GM23338 (cell line): ENCODE measurements at places on chromosomes 1 and 21.

- peak; percentile 60 for DNase-seq
Measured at GRCh38 chr1:73674945-73675561, 522.9 kb downstream of the LRRIQ3 start.

GRCh38 chr1:32886004-32886827, at the start of gene HPCA:
TSS of gene HPCA (plus strand) at chr1:32886491. CDS start at chr1:32888899, 2,408 bp downstream.
- DNase-seq = peak; percentile 93

- no peak for DNase-seq
Measured at GRCh38 chr1:41610361-41610760, 125.9 kb upstream of the EDN2 start.

DNA sequence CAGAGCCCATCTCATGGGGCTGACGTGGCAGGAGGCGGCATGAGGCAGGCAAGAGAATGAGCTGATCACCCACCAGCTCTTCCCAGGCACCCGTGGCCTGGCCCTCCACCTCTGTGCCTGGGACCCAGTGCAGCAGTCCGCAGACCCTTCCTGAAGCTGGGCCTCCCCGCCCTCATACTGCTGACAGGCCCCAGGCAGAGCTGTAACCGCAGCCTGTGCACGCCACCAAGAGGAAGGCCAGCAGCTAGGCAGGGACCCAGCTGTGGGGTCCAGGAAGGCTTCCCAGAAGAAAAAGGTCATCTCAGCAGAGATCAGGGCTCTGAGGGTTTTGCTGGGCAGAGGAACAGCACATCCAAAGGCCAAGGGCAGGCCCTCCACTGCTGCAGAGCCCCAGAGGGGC, 9.8 kb upstream of the MTFR1L start:
- no peak for DNase-seq

- DNase-seq = no peak
Measured at GRCh38 chr1:110370827-110371226, 20.0 kb downstream of the SLC16A4 start.

DNA sequence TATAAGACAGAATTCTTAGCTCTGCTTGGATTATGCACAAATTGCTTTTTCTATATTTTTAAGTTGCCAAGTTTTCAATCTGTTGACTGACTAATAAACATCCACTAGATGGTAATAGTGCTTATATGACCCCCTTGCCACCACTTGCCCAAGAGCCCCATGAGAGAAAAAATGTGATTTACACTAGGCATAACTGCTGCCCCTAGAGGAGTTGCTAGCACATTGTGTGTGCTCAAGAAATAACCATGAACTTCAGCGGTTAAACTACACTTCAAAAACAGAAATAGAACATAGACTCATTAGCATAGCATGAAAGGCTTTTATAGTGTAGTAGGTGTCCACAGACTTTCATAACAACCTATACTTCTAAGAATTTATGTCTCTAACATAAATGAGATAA, 61.4 kb downstream of the BRINP3 start:
- peak; percentile 42 for DNase-seq

DNA sequence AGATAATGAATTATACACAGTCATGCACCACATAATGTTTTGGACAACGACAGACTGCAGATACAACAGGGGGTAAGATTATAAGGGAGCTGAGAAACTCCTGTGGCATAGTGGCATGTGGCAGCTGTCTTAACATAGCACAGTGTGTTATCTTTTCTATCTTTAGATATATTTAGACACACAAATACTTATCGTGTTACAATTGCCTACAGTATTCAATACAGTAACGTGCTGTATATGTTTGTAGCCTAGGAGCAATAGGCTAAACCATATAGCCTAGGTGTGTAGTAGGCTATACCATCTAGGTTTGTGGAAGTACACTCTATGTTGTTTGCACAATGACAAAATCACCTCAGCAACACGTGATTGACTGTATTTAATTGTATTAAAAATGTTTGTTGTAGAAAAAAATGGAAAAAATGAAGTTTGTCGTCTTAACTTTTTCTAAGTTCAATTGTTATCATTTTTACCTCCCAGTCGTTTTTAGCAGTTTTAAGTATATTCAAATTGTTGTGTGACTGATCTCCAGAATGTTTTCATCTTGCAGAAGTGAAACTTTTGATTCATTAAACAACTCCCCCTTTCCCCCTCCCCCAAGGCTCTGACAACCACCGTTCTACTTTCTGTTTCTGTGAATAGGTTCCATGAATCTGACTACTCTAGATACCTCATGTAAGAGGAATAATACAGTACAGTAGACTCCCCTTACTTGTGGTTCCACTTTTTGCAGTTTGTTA, 351.0 kb upstream of the B3GALT2 start:
- DNase-seq = no peak

DNA sequence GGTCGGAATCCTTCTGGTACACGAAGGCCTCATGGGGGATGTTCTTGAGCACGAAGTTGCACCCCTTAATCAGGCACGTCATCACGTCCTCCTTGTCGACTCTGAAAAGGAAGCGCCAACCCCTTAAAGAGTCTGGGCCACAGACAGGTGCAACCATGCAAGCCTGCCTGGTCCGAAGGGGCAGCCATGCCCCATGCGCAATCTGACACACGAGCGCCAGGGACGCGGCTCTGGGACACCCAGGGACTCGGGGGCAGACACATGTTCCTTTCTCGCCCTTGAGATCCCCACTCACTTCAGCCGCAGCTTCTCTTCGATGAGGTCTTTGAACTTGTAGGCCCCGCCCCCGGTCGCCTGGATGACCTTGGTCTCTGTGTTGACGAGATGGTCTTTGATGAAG, 5.6 kb downstream of the PANK4 start:
- no peak for DNase-seq

DNA sequence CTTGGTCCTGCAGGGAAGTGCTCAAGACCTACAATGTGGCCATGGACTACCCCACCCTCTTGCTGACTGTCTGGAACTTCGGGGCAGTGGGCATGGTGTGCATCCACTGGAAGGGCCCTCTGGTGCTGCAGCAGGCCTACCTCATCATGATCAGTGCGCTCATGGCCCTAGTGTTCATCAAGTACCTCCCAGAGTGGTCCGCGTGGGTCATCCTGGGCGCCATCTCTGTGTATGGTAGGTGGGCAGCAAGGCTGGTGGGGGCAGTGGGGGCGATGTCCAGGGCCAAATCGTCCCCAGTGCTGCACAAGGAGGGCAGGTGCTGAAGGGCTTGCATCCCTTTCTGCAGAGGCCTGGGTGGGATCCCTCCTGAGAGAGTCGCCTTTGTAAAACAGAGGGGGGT, 18.4 kb downstream of the PSEN2 start:
- no peak for DNase-seq

DNA sequence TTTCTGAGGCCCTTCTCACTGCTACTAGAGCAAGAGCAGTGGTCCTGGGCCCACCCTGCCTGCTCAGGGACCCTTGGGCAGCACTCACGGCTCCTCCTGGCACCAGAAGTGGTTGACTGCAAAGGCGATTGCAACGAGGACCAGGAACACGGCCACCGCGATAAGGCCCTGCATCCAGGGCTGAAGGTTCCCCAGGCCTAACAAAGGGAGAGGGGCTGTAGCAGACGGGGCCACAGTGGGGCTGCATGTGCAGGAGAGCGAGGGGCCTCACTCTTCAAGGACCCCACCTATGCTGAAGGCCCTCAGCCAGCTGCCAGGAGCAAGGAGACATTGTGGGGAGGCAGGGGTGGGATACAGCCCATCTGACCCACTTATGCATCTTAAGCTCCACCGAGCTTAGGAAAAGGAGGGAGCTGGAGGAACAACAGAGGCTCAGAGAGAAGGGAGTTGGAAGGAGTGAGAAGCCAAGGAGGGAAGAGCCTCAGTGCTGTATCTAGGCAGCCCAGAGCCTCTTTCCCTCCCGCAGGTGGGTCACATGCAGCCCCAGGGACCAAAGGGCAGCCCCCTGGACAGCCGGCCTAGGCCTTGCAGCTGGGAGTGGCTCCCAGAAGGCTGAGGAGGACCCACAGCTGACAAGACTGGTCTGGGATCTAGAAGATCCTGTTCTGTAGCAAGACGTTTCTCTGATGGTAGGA, 2.5 kb downstream of the PDZK1IP1 start:
- DNase-seq = no peak

- no peak for DNase-seq
Measured at GRCh38 chr1:157799996-157800395, 19.9 kb downstream of the FCRL1 start.

GRCh38 chr21:45972353-45972715, 9.2 kb upstream of the COL6A1 start:
- peak; percentile 59 for DNase-seq

DNA sequence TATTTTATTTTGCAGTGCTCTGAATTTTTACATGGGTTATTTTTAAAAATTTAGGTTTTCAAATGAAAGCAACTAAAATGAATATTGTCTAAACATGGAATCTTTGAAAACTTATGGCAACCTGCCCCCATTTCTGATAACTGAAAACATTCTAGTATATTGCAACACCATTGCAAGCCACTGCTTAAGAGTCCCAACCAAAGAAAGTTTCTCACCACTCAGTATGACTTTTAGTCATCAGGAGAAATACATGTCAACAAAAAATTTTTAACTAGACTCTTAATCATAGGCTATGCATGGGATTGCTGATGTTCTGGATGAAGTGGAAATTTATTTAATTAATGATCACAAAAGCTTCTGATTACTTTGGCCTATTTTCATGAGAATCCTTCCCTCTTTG, 112.1 kb downstream of the TNFSF18 start:
- no peak for DNase-seq

- DNase-seq = no peak
Measured at GRCh38 chr1:221172841-221173240, 293.6 kb downstream of the HLX start.

GRCh38 chr1:32337855-32338636, 2.0 kb upstream of the MARCKSL1 start:
- no peak for DNase-seq

GRCh38 chr21:16082038-16082816, 352.4 kb downstream of the USP25 start:
- peak; percentile 47 for DNase-seq

- peak; percentile 75 for DNase-seq
Measured at GRCh38 chr1:189787201-189787600, 690.5 kb downstream of the BRINP3 start.

DNA sequence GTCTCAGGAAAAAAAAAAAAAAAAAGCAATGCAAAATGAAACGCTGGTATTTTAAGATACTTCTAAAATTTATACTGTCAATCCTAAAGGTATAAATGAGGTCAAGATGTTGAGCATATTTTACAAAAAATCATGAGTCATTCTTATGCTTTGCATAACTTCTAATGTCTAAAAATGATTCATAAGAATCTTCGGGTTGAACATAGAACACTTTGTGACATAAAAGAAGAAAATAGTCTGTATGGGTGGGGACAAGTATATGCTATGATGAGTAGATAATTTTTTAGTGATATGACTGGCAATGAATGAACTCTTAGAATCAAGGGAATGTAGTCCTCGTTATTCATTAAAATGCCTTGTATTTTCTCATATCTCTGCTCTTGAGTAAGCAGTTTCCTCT, 416.9 kb upstream of the USP24 start:
- no peak for DNase-seq

GRCh38 chr1:115719285-115719684, 49.2 kb downstream of the CASQ2 start:
- no peak for DNase-seq

GRCh38 chr21:41445465-41445862, 19.4 kb downstream of the MX1 start:
- no peak for DNase-seq

- DNase-seq = no peak
Measured at GRCh38 chr21:44927587-44928461, 7.1 kb upstream of the ITGB2 start.

- peak; percentile 83 for DNase-seq
Measured at GRCh38 chr1:202599669-202600431, 110.4 kb downstream of the SYT2 start.

GRCh38 chr1:232524056-232524455, 105.9 kb downstream of the SIPA1L2 start:
- no peak for DNase-seq

- no peak for DNase-seq
Measured at GRCh38 chr1:238660849-238661248, 725.5 kb upstream of the CHRM3 start.

DNA sequence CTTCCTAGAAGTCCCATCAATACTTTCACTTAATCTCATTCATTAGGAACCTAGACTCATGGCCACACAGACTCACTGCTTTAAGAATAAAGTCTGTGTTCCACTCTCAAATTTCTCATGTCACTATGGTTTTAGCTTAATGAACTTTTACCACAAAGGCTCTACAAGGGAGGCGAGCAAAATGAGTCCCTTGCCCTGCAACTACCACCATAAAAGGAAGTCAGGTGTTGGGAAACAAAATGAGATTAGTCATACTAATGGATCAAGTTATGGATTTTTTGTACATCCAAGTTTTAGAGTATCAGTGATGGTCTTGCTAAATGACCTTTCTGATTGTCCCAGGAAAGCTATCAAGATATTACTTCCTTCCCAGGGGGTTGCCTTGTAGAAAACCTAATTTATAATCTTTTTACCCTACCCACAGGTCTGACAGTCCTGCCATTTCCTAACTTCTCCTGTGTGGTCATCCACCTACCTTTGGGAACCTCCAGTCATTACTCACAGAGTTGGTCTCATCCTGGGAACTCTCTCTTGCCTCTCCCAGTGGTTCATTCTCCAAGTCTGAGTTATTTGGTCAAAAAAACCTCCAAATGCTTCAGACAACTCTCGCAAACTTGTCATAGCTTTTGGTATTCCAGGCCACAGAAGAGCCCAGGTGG, 51.8 kb upstream of the SLC16A1 start:
- no peak for DNase-seq

DNA sequence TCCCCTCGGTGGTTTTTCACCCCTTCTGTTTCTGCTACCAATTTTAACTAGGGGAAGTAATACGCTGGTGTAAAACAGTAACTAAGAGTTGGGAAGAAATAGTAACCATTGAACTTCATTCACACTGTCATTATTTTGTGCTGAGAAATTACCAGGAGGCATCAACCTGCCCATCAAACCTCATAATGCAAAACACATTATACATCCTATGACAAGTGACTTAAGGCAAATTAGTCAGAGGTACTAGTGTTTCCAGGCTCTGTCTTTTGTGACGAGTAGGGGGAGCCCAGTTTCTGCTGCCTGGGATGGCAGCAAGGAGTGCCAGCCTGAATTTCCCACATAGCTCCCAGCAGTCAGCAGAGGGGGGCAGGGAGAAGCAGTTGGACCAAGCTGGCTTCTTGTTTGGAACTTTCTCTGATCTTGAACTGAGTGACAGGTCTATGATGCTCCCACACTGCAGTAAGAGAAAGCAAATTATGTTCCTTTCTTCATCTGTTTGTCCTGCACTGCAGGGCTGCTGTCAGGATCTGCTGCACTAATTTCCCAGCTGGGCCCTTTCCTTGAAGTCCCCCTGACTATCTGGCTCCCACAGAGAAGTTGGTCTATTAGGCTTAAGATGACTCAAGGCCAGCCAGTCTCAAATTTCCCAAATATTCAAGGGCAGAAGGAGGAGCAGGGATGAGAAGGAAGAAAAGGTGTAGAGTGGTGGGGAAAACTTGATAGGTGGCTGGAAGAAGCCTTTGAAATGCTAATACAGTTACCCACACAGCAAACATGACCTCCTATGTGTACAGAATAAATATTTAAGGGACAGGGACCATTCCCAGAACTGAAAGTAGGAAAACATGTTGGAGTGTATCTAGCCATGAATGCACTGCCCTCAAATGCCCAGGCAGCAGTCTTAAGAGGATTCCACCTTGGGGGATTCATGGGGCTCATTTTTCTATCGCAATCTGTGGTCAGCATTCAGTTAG, 322.8 kb downstream of the SEC16B start:
- DNase-seq = peak; percentile 1
